ENCODE measurements at places on chromosomes 4 and X. TPM values are rescaled to one million over a fixed set of nuclear protein-coding genes. Genes with fewer than 3 reads are reported as not detected.

DNA sequence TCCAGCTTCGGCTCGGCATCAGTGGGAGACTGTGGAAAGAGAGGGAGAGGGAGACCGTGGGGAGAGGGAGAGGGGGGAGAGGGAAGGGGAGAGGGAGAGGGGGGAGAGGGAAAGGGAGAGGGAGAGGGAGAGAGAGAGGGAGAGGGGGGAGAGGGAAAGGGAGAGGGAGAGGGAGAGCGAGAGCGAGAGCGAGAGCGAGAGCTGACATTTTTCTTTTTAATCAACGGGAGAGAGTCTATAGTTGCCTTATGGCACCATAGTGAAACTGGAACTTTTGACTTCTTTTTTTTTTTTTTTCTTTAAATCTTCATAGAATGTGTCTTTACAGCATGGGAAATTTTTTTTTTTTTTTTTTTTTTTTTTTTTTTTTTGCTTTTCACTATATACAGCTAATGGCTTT, 94.7 kb upstream of the NUDT6 start:
- H3K36me3 ChIP-seq, result peaks cover 38% of the 10 kb centered on the region
- no peak overlapping the region for H3K27ac ChIP-seq
- H3K27me3 ChIP-seq, result no peaks in the 10 kb centered on the region
- H3K4me3 ChIP-seq, result no peak overlapping the region

DNA sequence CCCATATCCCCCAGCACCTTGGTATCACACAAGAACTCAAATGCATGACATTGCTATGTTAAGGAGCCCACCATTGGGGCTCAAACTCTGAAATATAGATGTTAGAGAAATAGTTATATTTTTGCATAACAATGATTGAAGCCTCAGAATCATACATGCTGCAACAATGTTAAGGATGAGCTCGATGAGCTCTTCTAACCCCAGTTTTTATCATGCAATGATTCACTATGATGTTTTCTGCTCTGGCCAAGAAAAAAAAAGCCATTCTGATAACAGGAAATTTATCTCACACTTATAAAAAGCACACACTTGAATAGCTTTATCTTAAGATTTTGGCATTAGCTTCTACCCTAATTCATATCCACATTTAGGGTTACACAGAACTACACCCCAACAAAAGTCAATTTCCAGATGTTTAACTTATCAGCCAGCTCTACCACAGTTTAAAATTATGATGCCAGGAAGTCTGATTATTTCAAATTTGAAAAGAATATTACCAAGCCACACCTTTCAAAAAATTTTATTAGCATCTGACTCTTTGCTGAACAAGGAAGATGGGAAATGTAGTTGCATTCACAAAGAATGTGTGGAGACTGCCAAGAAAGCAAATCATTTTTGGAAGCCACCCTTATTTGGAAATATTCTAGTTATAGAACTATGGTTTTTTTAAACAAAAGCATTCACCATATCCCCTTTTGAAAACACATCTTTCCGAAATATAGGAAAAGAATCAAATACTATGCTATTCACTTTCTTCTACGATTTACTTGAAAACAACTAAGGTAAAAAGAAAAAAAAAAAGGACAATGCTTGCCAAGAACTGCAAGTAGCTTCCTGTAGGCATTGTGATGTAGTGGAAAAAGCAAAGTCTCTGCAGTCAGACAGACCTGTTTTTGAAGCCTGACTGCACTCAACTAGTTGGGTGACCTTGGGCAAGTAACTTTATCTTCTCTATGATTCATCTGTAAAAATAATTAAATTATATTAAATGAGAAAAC, 100.8 kb upstream of the PLS3 start:
- no peaks in the 10 kb centered on the region for H3K36me3 ChIP-seq
- H3K4me1 ChIP-seq, result 0 out of 2 replicates have a peak, but pooled peaks cover 7% of the 10 kb centered on the region
- no peak overlapping the region for H3K4me3 ChIP-seq
- no peak for DNase-seq

GRCh38 chr4:135194477-135194876, 992.9 kb upstream of the PABPC4L start:
- peaks cover 5% of the 10 kb centered on the region for H3K36me3 ChIP-seq
- H3K27me3 ChIP-seq, result peaks cover 3% of the 10 kb centered on the region
- H3K27ac ChIP-seq, result no peak overlapping the region

GRCh38 chr4:108811486-108811885, 48.6 kb upstream of the ETNPPL start:
- H3K36me3 ChIP-seq, result no peaks in the 10 kb centered on the region
- no peak for DNase-seq
- H3K27ac ChIP-seq, result no peak overlapping the region
- no peaks in the 10 kb centered on the region for H3K27me3 ChIP-seq
- 0 out of 2 replicates have a peak, but pooled peaks cover under 1% of the 10 kb centered on the region for H3K4me1 ChIP-seq

- no peak overlapping the region for H3K4me3 ChIP-seq
- H3K36me3 ChIP-seq, result no peaks in the 10 kb centered on the region
- no peaks in the 10 kb centered on the region for H3K27me3 ChIP-seq
- DNase-seq, result no peak
Observed at GRCh38 chr4:98864560-98864959, 64.4 kb downstream of the EIF4E start.

DNA sequence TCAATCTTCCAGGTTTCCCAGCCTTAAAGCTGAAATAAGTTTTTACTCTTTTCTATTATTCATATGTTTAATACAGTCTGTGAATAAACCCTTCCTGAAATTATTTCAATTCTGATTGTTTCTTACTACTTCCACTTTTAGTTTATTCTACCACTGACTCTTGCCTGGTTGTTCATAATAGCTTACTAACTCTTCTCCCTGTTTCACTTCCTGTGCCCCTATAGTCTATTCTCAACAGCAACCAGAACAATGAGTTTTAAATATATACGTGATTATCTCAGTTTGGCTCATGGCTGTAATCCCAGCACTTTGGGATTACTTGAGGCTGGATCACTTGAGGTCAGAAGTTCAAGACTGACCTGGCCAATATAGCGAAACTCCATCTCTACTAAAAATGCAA, 408.0 kb upstream of the SPOCK3 start:
- no peak for DNase-seq
- no peaks in the 10 kb centered on the region for H3K27me3 ChIP-seq
- H3K4me3 ChIP-seq, result no peak overlapping the region

GRCh38 chr4:150540959-150541360, 41.0 kb upstream of the MAB21L2 start:
- DNase-seq, result no peak
- H3K27me3 ChIP-seq, result no peaks in the 10 kb centered on the region
- H3K36me3 ChIP-seq, result no peaks in the 10 kb centered on the region
- peaks cover 31% of the 10 kb centered on the region for H3K4me1 ChIP-seq

DNA sequence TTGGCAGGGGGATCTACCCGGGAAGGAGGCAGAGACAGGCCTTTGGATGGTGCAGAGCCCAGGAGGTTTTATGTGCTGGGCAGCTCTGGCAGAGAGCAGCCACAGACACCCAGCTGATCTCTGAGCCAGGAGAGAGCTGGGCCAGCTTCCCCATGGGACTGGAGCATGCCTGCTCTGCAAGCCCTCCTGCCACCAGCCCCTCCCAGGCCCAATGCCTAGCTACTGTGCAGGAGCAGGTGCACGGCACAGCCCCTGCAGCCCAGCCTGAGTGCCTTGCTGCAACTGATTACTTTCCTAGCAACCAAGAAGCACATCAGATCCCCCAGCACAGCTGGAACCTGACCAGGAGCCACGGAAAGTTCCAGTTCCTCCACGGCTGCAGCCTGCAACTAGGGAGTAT, 57.8 kb upstream of the BEND2 start:
- peaks cover 18% of the 10 kb centered on the region for H3K36me3 ChIP-seq
- no peaks in the 10 kb centered on the region for H3K27me3 ChIP-seq
- no peak for DNase-seq
- H3K4me1 ChIP-seq, result peaks cover 10% of the 10 kb centered on the region
- no peak overlapping the region for H3K27ac ChIP-seq

- no peak for DNase-seq
- H3K4me3 ChIP-seq, result no peak overlapping the region
- H3K27ac ChIP-seq, result no peak overlapping the region
- peaks cover 10% of the 10 kb centered on the region for H3K4me1 ChIP-seq
- H3K36me3 ChIP-seq, result no peaks in the 10 kb centered on the region
Observed at GRCh38 chrX:258291-259040, 22.7 kb upstream of the PLCXD1 start.

DNA sequence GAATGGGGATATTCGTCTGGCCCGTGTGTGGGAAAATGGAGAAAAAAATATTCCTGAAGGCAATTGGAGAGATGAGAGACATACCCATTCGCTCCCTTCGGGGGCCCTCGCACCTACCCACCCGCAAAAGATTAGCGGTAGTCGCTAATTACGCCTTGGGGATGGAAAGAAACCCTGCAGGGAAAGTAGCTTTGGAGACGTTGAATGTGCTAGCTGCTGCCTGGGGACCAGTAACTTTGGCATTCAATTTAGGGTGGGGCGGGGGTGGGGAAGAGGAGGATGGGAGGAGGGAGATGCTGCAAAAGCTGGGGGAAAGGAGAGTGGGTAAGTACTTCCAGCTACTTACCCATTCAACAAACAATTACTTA, 407 bp upstream of the ZC4H2 start:
- no peak overlapping the region for H3K27ac ChIP-seq
- peaks cover 10% of the 10 kb centered on the region for H3K4me1 ChIP-seq
- H3K36me3 ChIP-seq, result peaks cover 23% of the 10 kb centered on the region
- no peak for DNase-seq

DNA sequence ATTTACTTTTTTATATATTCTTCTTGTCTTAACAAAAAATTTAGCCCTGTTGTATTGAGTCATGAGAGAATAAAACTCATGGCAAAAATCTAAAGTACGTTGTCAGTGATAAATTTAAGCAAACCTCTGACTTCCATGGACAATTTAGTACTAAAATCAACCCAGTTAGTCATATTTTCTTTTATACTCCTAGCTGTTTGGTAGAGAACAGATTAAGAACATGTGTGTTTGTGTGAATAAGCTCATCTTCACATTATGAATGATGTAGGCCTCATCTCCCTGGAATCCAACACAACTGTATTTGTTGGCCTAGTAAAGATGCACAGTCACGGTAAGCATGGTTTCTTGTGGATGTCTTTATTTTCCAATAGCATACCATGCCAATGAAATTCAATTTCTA, 40.8 kb upstream of the FAM47B start:
- no peaks in the 10 kb centered on the region for H3K36me3 ChIP-seq
- H3K27me3 ChIP-seq, result no peaks in the 10 kb centered on the region
- no peaks in the 10 kb centered on the region for H3K4me1 ChIP-seq
- DNase-seq, result no peak
- no peak overlapping the region for H3K4me3 ChIP-seq

DNA sequence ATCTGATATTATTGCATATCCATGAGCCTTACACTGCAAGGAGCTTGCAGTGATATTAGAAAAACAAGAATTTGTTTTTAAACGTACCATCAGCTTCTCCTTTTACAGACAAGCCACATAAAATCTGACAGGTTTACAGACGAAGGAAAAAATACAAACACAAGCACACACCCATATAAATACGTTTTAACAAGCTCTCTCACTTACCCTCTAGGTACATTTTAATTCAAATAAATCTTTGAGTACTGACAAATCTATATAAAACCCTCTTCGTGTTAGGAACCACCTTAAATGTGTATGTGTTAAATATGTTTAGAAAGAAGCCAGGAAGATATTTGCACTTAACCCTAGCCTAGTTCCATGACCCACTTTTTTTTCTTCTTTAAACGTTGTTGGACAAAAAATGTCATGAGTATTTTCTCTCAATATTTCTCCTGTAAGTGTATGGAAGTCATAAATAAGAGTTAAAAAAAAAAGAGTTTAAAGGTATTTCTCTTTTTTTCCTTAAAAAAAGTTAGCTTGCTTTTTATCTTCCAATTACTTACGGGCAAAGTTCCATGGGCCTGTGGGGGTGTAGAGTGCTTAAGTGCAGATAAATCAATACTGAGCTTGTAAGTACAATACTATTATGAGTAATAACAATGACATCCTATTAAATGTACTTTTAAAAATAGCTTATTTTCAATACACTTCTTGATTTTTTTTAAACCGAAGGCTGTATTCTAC, 1.5 kb downstream of the ARAP2 start:
- peaks cover 11% of the 10 kb centered on the region for H3K4me1 ChIP-seq
- H3K36me3 ChIP-seq, result no peaks in the 10 kb centered on the region
- H3K4me3 ChIP-seq, result peak overlapping the region; percentile 77
- DNase-seq, result no peak
- H3K27me3 ChIP-seq, result peaks cover 40% of the 10 kb centered on the region
- H3K27ac ChIP-seq, result no peak overlapping the region

- H3K27me3 ChIP-seq, result peaks cover 8% of the 10 kb centered on the region
- no peak for DNase-seq
- H3K4me1 ChIP-seq, result peaks cover 30% of the 10 kb centered on the region
- H3K27ac ChIP-seq, result no peak overlapping the region
- H3K36me3 ChIP-seq, result no peaks in the 10 kb centered on the region
Observed at GRCh38 chr4:153465140-153465539, 1.0 kb upstream of the TMEM131L start.

- peaks cover 12% of the 10 kb centered on the region for H3K36me3 ChIP-seq
- H3K4me3 ChIP-seq, result no peak overlapping the region
- H3K27ac ChIP-seq, result no peak overlapping the region
- no peaks in the 10 kb centered on the region for H3K27me3 ChIP-seq
- peaks cover 3% of the 10 kb centered on the region for H3K4me1 ChIP-seq
Observed at GRCh38 chr4:42531341-42532030, 125.4 kb downstream of the ATP8A1 start.

- no peak for DNase-seq
- no peak overlapping the region for H3K27ac ChIP-seq
- H3K4me1 ChIP-seq, result no peaks in the 10 kb centered on the region
- no peaks in the 10 kb centered on the region for H3K27me3 ChIP-seq
- H3K4me3 ChIP-seq, result no peak overlapping the region
Observed at GRCh38 chr4:160299608-160300007, 1196.7 kb downstream of the RAPGEF2 start.

- DNase-seq, result peak; percentile 10
- no peaks in the 10 kb centered on the region for H3K36me3 ChIP-seq
- H3K27me3 ChIP-seq, result peaks cover 14% of the 10 kb centered on the region
- H3K27ac ChIP-seq, result no peak overlapping the region
Observed at GRCh38 chrX:64204252-64204651, 1.3 kb downstream of the AMER1 start.

GRCh38 chr4:78565971-78566372, 14.4 kb downstream of the ANXA3 start:
- H3K4me3 ChIP-seq, result no peak overlapping the region
- H3K27me3 ChIP-seq, result no peaks in the 10 kb centered on the region
- peaks cover 64% of the 10 kb centered on the region for H3K4me1 ChIP-seq
- no peak overlapping the region for H3K27ac ChIP-seq
- no peak for DNase-seq

GRCh38 chr4:100428051-100428450, 89.8 kb downstream of the EMCN start:
- H3K27me3 ChIP-seq, result no peaks in the 10 kb centered on the region
- H3K36me3 ChIP-seq, result no peaks in the 10 kb centered on the region
- H3K27ac ChIP-seq, result peak overlapping the region; percentile 37
- no peaks in the 10 kb centered on the region for H3K4me1 ChIP-seq
- no peak for DNase-seq

- H3K4me1 ChIP-seq, result peaks cover 6% of the 10 kb centered on the region
- H3K27me3 ChIP-seq, result no peaks in the 10 kb centered on the region
- DNase-seq, result no peak
- H3K4me3 ChIP-seq, result no peak overlapping the region
- no peaks in the 10 kb centered on the region for H3K36me3 ChIP-seq
- no peak overlapping the region for H3K27ac ChIP-seq
Observed at GRCh38 chr4:137378821-137379220, 153.5 kb downstream of the PCDH18 start.

The AREG gene
- total RNA-seq, result 0.32 TPM

The HHIP gene
- total RNA-seq, result 0.14 TPM

The GAGE12F gene
- 0.82 TPM for total RNA-seq

The MAGEA2B gene
- total RNA-seq, result 13.7 TPM

The GPC3 gene
- 32.4 TPM for total RNA-seq

The UGDH gene
- 97.5 TPM for total RNA-seq

All from WTC11 (cell line).